Gastrocnemius medialis (tissue), 4 donors: ENCODE measurements at places on chromosomes 11 and 22. TPM values are rescaled to one million over a fixed set of nuclear protein-coding genes. Genes with fewer than 3 reads are reported as not detected.

DNA sequence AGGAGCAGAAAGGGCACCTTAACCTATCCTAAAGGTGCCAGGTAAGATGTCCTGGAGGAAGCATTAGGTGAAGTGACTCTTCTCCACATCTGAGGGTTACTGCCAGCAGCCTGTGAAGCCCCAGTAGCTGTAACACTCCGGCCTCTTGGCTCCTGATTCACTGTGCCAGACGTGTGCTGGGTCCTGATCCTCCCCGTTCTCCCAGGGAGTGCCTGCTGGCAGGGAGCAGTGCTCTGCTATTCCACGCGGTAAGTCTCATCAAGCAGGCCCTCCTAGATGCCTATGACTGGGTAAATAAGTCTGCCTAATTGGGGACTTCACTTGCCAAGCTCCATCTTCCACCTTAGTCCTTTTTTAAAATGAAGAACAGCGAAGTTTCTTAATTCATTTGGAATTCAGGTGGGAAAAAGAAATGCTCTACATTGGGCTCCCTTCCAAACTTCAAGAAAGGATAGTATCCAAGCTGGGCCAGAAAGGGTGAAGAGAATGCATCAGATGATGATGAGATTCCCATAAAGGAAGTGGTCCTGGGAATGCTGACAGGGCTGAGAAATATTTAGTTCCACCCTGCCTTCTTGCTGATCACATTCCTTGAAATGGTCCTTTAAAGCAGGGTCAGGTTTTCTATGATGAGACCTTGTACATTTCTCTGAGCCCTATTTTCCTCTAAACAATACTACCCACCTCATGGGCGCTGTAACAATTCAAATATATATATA is 188.0 kb downstream of the MAML2 start:
- no peak overlapping the region for H3K4me3 ChIP-seq
- H3K4me1 ChIP-seq, result peaks cover 28% of the 10 kb centered on the region
- peak overlapping the region; percentile 68 for H3K27ac ChIP-seq
- H3K27me3 ChIP-seq, result no peaks in the 10 kb centered on the region
- DNase-seq, result no peak

Gene ANKK1
- not detected for total RNA-seq

- H3K27me3 ChIP-seq, result no peaks in the 10 kb centered on the region
- no peak overlapping the region for H3K4me3 ChIP-seq
- peaks cover 64% of the 10 kb centered on the region for H3K36me3 ChIP-seq
- DNase-seq, result no peak
- no peak overlapping the region for H3K27ac ChIP-seq
Observed at GRCh38 chr11:94832604-94833235, 64.6 kb downstream of the AMOTL1 start.

Gene TRIM49D2
- not detected for total RNA-seq

- H3K4me3 ChIP-seq, result no peak overlapping the region
- no peak for DNase-seq
- H3K27me3 ChIP-seq, result no peaks in the 10 kb centered on the region
- no peak overlapping the region for H3K27ac ChIP-seq
- no peaks in the 10 kb centered on the region for H3K4me1 ChIP-seq
Observed at GRCh38 chr11:60947700-60948099, 4.3 kb downstream of the SLC15A3 start.

Gene FGF4
- not detected for total RNA-seq

Gene TPBGL
- total RNA-seq, result not detected
